ENCODE measurements at places on chromosomes 12 and 14. TPM values are rescaled to one million over a fixed set of nuclear protein-coding genes. Genes with fewer than 3 reads are reported as not detected.

DNA sequence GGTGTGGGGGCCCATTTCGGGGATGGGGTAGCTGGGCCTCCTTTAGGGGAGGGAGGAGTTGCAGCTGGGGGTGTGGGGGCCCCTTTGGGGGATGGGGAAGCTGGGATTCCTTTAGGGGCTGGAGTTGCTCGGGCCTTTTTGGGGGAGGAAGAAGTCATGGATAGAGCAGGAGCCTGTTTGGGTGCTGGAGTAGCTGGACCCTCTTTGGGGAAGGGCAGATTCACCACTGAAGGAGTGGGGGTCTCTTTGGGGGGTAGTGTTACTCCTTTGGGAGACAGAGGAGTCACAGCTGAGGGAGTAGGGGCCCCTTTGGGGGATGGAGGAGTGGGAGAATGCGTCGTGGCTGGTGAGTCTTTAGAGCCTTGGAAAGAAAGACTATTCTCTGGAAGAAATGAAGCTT, 6.5 kb downstream of the NACA start:
- no peak overlapping the region for H3K27ac ChIP-seq
- H3K4me3 ChIP-seq = no peak overlapping the region
- H3K36me3 ChIP-seq = peaks cover 8% of the 10 kb centered on the region
- H3K27me3 ChIP-seq = no peaks in the 10 kb centered on the region
- peaks cover 24% of the 10 kb centered on the region for H3K4me1 ChIP-seq
- no peak for DNase-seq

DNA sequence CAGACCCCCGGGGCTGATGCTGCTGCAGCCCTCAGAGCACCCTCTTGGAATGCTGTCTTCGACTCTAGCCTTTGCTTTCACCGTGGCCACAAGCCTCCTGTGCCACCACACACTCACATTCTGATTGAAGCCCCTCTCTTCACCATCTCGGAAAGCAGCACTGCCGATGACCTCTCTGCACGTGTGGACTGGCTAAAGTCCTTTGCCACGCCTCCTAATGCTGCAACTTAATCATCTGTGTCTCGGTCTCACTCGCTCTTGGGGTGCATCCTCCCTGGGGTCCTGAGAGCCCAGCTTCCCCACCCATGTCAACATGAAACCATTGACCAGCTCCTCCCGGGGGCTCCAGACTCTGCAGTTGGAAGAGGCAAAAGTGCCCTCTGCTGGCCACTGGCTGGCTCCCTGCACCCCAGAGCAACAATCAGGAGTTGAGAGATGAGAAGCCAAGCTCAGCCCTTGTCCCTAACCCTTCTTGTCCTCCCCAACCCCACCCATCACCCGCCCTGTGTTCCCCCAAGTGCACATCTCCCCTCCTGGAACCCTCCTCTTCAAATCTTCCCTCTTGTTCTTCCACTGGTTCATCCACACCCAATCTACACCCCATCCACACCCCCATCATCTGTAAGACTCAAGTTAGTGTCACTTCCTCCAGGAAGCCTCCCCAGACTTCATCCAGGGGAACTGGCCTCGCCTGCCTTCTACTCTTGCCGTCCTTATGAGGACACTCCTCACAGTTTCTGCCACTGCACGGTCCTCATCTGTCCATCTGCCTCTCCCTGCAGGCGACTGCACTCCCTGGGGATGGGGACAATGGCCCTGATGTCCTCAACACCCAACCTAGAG, 23.6 kb upstream of the FAM181A start:
- H3K27ac ChIP-seq = no peak overlapping the region
- H3K36me3 ChIP-seq = no peaks in the 10 kb centered on the region
- H3K4me3 ChIP-seq = no peak overlapping the region

GRCh38 chr12:7806863-7807487, 17.8 kb downstream of the NANOG start:
- H3K4me1 ChIP-seq = no peaks in the 10 kb centered on the region
- no peak overlapping the region for H3K27ac ChIP-seq
- H3K36me3 ChIP-seq = no peaks in the 10 kb centered on the region

- H3K27me3 ChIP-seq = no peaks in the 10 kb centered on the region
- H3K27ac ChIP-seq = no peak overlapping the region
- no peak overlapping the region for H3K4me3 ChIP-seq
- H3K36me3 ChIP-seq = no peaks in the 10 kb centered on the region
Observed at GRCh38 chr12:76688631-76689030, 75.3 kb upstream of the ZDHHC17 start.

DNA sequence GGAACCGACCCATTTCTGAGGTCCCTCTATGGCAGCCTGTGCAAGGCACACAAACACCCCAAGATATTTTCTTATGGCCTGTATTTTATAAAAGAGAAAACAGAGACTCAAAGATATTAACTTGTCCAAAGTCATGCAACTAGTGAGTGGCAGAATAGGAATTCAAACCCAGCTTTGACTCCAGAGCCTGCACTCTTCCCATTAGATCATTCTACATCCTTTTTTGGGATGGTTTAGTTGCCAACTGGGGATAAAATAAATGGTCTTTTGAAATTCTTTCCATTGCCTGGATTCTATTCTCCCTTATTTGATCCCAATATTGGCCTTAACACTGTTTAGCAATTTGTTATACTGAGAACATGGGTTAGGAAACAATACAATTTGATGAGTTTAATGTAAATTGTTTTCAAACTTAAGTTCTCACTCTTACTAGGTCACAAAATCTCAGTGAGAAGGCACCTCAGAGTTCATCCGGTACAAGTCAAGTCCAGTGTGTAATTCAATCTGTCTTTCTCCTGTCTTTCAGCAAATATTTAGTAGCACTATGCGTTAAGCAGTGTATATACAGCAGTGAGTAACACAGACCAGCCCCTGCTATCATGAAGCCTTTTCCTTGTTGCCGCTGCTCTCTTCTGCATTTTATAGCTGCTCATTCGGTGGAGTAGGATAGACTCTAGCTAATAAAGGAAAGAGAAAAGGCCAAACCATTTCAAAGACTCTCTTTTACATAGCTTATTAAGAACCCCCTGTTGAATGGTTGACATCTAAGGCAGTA, 162.1 kb upstream of the IFNG-AS1 start:
- H3K4me1 ChIP-seq = no peaks in the 10 kb centered on the region
- peak overlapping the region; percentile 37 for H3K27ac ChIP-seq
- DNase-seq = no peak
- no peaks in the 10 kb centered on the region for H3K36me3 ChIP-seq
- H3K4me3 ChIP-seq = no peak overlapping the region

MYH6 gene
- 3.1 TPM for total RNA-seq

PTPRO gene
- total RNA-seq = 0.55 TPM

TMEM116 gene
- total RNA-seq = 16.8 TPM

Data from prostate gland (tissue), 2 donors.